ENCODE measurements at places on chromosomes 5 and 9. TPM values are rescaled to one million over a fixed set of nuclear protein-coding genes. Genes with fewer than 3 reads are reported as not detected.

Gene PPP3R2
- not detected for polyA plus RNA-seq

Gene TIMD4
- polyA plus RNA-seq, result 0.64 TPM

DNA sequence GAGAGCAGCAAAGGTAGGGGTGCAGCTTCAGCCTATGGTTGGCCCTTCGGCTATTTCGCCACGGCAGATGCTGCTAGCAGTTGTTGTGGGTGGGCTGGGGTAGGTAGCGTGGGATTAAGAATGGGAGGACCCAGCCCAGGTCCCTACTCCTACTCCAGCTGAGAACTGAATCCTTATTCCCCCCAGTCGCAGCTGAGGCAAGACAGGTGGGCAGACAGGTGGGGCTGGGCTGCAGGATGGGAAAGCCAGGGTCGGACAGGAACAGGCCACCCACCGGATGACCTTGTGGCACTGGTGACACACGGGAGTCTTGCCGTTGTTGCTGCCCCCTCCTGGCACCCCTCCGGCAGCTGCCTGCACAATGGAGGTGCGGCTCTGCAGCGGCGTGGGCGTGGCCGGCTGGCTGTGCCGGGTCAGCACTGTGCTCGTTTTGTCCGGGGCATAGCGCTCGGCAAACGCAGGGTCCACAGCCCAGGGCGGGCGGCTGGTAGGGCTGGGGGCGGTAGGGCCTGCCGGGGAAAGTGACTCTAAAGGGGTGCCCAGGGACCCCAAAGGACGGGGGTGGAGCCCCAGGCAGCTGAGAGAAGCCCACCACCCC lies 8.2 kb downstream of the PDLIM7 start:
- DNase-seq, result no peak

- no peak for DNase-seq
Measured at GRCh38 chr5:123868881-123869280, 356.9 kb downstream of the CSNK1G3 start.

DNA sequence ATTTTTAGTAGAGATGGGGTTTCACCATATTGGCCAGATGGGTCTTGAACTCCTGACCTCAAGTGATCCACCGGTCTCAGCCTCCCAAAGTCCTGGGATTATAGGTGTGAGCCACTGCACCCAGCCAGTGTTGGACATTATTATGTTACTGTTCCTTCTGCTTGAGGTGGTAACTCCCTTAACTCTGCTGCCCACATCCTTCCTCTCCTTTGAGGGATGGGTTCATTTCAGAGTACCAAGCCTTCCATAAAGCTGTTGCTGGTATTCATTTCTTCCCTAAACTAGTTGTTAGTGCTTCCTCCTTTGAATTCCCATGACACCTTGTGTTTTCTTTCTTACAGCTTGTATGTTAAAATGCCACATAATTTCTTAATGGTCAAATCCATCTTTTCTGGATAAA lies 54.0 kb downstream of the CTNNA1 start:
- DNase-seq, result no peak

GRCh38 chr5:50535393-50535792 lies 94.3 kb upstream of the EMB start:
- DNase-seq, result no peak

GRCh38 chr5:14156650-14157492 lies 13.7 kb downstream of the TRIO start:
- DNase-seq, result no peak

DNA sequence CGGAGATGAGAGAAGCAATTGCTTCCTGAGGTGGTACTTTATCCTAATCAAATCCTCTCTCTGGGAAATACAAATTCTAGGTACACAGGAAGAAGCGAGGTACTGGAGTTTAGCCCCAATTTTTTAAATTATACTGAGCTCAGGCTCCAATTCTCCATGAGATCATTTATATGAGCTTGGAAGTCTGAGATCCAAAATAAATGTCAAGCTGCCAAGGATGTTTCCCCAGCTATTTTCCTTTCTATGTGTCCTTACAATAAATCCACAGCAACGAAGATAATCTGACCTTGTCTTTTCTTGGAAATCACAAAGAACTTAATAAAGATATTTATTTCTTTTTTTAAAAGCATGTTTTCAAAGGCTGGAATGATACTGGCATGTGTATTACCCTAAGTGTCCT lies 597.3 kb downstream of the GABRG2 start:
- DNase-seq, result no peak

- no peak for DNase-seq
Measured at GRCh38 chr5:82956600-82956999, 120.6 kb downstream of the TMEM167A start.

DNA sequence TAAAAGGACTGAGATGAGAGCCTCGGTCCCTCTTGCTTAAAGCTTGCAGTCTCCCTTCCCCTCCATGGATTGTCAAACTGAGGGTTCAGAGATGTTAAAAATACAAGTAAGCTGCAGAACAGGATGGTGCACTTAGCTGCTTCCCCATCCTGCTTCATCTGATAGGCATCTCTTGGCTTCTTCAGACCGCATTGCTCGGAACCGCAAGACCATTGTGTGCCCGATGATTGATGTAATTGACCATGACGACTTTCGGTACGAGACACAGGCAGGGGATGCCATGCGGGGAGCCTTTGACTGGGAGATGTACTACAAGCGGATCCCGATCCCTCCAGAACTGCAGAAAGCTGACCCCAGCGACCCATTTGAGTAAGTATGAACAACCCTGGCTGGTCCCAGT lies 65.5 kb upstream of the SAP30L start:
- DNase-seq, result no peak
